ENCODE measurements at places on chromosomes 1 and 21.

DNA sequence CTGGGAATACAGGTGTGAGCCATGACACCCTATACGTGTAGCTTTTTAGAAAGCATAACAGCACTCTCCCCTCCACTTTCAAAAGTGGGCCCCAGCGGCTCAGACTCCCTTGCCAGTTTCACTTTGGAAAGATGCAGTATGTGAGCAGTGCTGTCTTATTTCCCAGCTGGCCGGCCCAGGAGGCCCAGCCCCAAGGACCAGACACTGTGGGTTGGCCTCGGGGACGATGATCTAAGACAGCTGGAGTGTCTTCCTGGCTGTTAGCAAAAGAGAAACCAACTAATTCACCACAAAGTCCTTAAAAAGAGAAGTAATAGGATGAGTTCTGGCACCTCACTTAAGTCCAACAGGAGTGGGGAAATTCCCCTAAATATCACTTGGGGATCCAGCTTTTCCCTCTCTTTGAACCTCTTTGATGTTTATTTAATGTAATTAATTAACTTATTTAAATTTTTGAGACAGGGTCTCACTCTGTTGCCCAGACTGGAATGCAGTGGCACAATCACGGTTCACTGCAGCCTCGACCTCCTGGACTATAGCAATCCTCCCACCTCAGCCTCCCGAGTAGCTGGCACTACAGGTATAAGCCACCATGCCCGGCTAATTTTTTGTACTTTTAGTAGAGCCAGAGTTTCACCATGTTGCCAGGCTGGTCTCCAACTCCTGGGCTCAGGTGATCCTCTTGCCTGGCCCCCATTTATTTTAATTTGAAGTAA is 17.6 kb upstream of the CLIC4 start:
- DNase-seq = no peak

- DNase-seq = no peak
These were observed 323.6 kb downstream of the MRPL39 start for GRCh38 chr21:25283720-25284119.

- no peak for DNase-seq
These were observed 79.2 kb downstream of the CD34 start for GRCh38 chr1:207831517-207832327.

GRCh38 chr1:222347627-222348026 is 200.3 kb downstream of the HHIPL2 start:
- DNase-seq = no peak

GRCh38 chr1:33683913-33684312 is 180.0 kb upstream of the HMGB4 start:
- peak; percentile 21 for DNase-seq

DNA sequence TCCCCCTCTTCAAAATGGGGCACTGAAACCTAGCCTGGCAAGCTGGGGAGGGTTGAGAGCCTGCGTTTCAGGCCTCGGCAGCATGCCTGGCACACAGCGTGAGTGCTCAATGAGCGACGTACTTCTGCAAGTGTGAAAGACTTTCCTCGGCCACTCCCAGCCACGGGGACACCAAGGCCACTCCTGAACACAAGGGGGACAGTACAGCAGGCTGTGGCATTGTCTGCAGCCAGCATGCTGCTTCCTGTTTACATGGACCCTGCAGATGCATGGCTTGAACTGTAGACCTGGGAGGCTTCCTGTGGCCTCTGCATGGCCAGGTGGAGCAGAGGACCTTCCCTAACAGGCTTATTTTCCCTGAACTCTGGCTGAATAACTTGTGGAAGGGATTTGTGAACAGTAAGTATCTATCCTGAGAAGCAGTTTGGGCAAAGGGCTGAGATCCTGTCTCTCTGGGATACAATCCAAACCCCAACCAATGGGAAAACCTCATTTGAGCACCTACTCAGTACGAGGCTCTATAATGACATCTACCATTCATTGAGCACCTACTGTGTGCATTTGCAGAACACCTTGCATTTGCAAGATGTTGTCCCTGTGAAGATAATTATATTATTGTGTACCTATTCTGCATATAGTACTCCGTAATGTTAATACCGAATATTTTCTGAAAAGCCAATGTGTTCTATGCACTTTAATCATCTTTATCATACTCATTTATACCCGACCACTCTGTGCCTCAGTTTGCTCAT is 9.9 kb upstream of the HSPG2 start:
- DNase-seq = no peak

GRCh38 chr1:215830226-215830810 is 263.2 kb downstream of the KCTD3 start:
- DNase-seq = no peak

All from caudate nucleus (tissue), 63 donors.